ENCODE measurements at places on chromosomes 5 and 9.

- DNase-seq = no peak
Observed at GRCh38 chr9:110148384-110148783, 59.6 kb downstream of the C9orf152 start.

- DNase-seq = no peak
Observed at GRCh38 chr5:141716009-141716408, 34.0 kb upstream of the ARAP3 start.

DNA sequence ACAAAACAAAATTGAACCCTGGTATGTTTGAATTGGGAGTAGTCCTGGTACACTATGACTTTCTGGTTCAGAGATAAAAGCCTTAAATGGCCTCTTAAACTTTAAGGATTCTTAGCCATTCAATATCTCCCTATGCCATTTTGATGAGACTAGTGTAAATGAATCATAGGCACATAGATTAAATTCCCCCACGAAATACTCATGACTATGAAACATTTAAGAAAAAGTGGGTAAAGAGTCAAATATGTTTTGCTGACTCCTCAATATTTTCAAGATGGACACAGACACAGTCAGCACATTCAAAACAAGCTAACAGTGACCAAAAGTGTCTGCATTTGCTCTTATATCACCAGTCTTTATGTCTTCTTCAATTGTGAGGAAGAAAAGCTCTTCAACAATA, 278.3 kb downstream of the PDE4D start:
- no peak for DNase-seq

- DNase-seq = no peak
Observed at GRCh38 chr5:19274578-19274977, 713.4 kb downstream of the CDH18 start.

- no peak for DNase-seq
Observed at GRCh38 chr9:131465401-131465800, 37.3 kb upstream of the POMT1 start.

GRCh38 chr9:131724683-131725082, 15.2 kb downstream of the RAPGEF1 start:
- no peak for DNase-seq

DNA sequence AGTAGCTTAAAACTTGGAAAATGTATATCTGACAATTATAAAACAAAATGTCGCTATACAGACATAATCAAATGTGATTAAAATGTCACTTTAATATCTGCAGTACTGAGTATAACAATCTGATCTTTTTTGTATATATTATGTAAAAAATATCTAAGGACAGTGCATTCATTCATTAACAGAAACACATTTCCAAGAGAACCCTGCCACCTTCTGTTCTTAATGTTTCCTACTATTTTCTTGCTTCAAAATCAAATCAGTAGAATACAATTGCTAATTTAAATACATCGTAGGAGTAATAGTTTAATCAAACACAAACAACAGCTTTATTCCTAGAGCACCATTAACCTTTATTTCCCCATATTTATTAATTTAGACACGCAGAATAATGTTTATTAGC, 142.6 kb upstream of the ST8SIA4 start:
- DNase-seq = peak; percentile 13

DNA sequence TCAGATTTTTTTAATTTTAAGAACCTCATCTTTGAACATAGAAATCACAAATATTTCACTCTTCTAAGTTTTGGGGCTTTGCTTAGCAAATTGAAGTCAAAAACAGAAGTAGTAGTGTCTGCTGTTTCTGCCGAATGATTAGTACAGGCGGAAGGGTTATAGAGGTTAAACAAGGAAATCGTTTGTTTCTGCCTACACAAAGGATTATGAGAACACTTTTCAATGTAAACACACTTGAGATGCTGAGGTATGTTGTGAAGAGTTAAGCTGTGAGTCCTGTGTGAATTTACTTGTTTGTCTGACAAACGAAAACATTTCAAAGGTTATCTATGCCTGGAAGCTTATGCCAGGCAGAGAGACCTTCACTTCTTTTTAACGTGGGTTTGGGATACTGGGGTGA, 224.8 kb downstream of the CETN3 start:
- DNase-seq = no peak

DNA sequence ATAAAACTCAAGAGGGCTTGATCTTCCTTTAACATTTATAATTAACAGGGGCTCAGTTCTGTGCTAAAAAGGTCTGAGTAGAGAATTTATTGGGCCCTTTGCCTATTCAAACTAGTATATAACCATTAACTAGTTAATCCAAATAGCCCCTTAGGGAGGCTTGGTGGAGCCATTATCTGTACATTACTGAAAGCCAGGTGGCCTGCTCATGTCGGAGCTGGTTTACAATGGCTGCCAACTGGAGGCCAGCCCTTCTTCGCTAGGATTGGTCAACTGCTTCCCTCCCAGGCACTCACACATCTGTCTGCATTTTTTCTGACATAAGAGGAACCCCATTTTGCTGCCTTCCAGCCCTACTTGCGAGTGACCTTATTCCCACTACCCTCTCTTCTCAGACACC, 30.4 kb upstream of the NDFIP1 start:
- DNase-seq = no peak

GRCh38 chr5:100838048-100838473, 65.0 kb downstream of the ST8SIA4 start:
- DNase-seq = no peak

- DNase-seq = no peak
Observed at GRCh38 chr9:116391306-116391900, 237.8 kb downstream of the PAPPA start.

DNA sequence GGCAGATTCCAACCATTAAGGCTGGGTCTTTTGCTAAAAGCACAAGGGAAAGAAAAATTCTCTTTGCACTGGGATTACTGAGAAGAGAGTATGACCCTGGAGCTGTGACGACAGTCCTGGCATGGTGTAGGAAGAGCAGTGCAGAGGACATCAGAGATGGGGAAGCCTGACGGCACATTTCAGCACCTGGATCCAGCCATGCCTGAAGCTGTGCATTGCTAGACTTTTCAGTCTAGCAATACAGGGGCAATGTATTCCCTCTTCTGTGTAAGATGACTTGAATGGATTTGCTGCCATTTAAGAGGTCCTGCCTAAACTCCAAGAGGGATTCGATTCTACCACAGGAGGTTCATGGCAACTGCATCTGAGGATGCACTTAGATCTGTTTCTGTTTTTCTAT, 12.3 kb upstream of the MRNIP start:
- no peak for DNase-seq

Measured in tongue (tissue), 3 donors.